Hepatic stellate cell (primary cell): ENCODE measurements at places on chromosomes 11 and 22.

- DNase-seq, result no peak
These were observed 138.1 kb upstream of the RAG2 start for GRCh38 chr11:36736103-36736502.

DNA sequence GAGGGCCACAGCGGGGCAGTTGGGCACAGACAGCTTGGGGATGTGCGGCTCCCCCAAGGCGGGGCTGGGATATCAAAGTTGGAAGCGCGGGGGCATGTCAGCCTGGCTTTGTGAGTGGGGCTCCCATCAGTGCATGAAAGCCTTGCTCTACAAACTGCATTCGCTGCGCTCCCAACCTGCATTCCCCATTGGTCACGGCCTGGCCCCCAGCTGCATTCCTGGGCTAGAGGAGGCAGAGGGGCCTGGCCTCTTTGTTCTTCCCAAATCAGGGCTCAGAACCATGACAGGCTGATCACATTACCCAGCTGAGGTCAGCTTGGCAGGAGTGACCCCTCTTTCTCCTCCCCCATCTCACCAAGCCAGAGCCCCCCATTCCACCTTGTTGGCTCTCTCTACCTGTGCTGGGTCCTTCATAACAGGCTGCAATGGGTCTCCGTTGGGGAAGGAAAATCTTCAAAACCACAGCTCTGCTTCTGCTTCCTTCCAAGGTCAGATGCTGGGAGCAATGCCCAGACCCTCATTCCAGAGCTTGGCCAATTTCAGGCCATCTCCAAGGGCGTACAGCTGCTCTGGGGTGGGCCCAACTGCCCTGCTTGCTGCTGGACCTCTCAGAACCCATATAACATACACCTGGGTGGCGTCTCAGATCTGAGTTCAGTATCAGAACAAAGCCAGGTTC is 38.7 kb upstream of the CDON start:
- DNase-seq, result no peak

DNA sequence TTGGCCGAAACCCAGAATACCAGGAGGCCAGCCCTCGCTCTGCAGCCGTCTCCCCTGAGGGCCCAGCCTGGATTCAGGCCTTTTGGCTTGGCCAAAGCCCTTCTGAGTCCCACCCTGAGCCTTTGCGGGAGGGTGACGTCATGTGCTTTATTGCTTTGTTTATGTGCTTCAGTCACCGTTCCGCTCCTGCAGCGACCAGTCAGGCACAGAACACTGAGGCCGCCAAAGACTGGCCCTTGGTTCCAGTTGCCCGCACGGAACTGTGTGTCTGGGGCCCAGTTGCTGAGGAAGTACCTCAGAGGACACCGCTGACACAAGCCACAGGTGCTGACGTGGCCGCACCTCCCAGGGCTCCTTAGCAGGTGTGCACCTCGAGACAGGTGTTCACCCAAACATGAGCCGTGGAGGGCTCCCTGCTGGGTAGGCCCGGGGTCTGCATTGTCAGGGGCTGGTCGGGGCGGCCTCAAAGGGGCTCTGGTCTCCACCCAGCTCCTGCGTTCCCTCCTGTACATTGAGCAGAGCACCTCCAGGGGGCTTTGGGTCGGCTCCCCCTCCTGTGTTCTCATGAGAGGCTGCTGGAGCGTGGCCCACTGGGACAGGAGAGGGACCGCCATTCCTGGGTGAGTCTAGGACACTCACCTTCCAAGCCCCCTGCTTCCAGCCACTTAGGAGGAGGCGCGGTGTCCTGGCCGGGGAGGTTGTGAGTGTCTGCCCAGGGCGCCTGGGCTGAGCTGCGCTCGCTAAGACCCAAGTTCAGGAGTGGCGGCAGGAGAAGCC is 376.8 kb downstream of the TBC1D22A start:
- no peak for DNase-seq

GRCh38 chr11:24043842-24044241 is 453.0 kb upstream of the LUZP2 start:
- no peak for DNase-seq

GRCh38 chr11:73662445-73663157 is 16.2 kb downstream of the PLEKHB1 start:
- no peak for DNase-seq

- peak; percentile 15 for DNase-seq
These were observed 533.9 kb upstream of the CCDC90B start for GRCh38 chr11:83819931-83820549.
